ENCODE measurements at places on chromosomes 5 and 9.

GRCh38 chr9:136685790-136686533, 1.3 kb downstream of the AGPAT2 start:
- DNase-seq = no peak

DNA sequence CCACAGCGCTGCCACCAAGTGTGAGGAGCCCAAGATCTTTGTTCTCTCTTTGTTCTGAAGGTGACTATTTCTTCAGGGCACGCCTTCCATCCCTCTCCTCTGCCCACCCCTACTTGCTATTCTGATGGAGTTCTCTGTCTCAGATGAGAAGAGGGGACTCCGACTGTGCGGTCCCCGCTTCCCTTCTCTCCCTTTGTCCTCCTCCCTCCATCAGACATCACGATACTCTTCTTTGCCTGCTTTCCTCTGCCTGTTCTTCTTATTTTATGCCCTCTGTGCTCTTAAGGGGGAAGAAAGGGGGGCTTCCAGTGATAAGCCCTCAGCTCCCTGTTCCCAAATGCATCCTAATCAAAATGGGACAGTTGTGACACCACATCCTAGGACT, 307.8 kb downstream of the RAB3C start:
- no peak for DNase-seq

DNA sequence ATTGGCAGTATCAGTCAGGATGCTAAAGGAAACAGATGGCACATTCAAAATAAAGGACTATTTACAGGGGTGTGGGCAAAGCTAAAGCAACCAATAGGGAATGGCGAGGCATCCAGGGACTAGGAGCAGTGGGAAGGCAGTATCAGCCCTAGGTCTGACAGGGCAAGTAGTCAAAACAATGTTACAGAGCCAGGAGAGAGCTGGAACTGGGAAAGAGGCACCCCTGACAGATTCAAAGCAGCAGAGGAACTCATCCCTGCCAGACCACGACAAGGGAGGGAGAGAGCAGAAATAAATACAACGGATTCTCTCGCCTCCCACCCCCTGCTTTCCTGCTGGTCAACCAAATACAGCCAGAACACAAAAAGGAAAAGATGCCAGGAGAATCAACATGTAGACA, 371.5 kb downstream of the NR2F1-AS1 start:
- no peak for DNase-seq

DNA sequence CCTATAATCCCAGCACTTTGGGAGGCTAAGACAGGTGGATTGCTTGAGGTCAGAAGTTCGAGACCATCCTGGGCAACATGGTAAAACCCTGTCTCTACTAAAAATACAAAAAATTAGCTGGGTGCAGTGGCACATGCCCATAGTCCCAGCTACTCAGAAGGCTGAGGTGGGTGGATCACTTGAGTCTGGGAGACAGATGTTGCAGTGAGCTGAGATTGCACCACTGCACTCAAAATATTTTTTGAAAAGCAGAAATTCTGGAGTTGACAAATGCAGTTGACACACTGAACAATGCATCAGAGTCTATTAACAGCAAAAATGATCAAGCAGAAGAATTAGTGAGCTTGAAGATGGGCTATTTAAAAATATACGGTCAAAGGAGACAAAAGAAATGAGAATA, 35.5 kb downstream of the NDUFAF2 start:
- no peak for DNase-seq

GRCh38 chr9:69818750-69819345, 1.8 kb upstream of the CFAP95 start:
- DNase-seq = no peak

Data from femur (tissue), 1 donor.